IMR-90 (cell line): ENCODE measurements at places on chromosomes 2 and 18. TPM values are rescaled to one million over a fixed set of nuclear protein-coding genes. Genes with fewer than 3 reads are reported as not detected.

- H3K27ac ChIP-seq, result no peak overlapping the region
- no peaks in the 10 kb centered on the region for H3K4me1 ChIP-seq
- no peaks in the 10 kb centered on the region for H3K27me3 ChIP-seq
- DNase-seq, result no peak
Observed at GRCh38 chr2:33782395-33783230, 183.5 kb upstream of the FAM98A start.

- H3K36me3 ChIP-seq, result no peaks in the 10 kb centered on the region
- peaks cover 10% of the 10 kb centered on the region for H3K4me1 ChIP-seq
- H3K27ac ChIP-seq, result no peak overlapping the region
- no peak overlapping the region for H3K4me3 ChIP-seq
- no peaks in the 10 kb centered on the region for H3K27me3 ChIP-seq
Observed at GRCh38 chr2:39099870-39100728, 20.8 kb downstream of the SOS1 start.

DNA sequence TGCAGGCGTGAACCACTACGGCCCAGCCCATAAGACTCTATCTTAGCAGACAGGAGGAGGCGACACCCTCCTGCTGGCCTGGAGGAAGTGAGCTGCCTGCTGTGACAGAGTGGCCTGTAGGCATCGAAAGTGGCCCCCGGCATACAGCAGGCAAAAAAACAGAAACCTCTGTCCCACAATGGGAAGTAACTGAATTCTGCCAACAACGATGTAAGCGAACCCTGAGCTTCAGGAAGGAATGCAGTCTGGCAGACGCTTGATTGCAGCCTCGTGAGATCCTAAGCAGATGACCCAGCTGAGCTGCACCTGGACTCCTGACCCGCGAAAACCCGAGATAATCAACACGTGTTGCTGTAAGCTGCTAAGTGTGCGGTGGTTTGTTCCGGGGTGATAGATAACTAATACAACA is 13.6 kb downstream of the MRO start:
- no peak for DNase-seq
- H3K27ac ChIP-seq, result no peak overlapping the region
- H3K4me3 ChIP-seq, result no peak overlapping the region

- DNase-seq, result no peak
- H3K27me3 ChIP-seq, result no peaks in the 10 kb centered on the region
Observed at GRCh38 chr2:10610213-10610910, 79.4 kb downstream of the NOL10 start.

DNA sequence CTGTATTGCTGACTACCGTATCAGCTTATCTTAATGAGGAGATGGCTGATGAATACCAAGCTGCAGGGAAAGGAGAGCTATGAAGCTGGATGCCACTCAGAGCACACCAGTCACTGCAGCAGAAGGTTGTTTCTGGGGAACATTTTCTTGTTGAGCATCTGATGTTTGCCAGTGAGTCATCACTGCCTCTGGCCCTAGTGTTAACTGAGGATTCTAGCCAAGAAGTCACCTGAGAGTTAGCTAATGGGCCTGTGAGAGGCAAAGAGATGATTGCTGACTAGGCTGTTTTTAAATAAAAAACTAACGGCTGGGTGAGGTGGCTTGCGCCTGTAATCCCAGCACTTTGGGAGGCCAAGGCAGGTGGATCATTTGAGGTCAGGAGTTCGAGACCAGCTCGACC is 37.9 kb downstream of the CCDC150 start:
- peak; percentile 77 for DNase-seq
- no peaks in the 10 kb centered on the region for H3K27me3 ChIP-seq

DNA sequence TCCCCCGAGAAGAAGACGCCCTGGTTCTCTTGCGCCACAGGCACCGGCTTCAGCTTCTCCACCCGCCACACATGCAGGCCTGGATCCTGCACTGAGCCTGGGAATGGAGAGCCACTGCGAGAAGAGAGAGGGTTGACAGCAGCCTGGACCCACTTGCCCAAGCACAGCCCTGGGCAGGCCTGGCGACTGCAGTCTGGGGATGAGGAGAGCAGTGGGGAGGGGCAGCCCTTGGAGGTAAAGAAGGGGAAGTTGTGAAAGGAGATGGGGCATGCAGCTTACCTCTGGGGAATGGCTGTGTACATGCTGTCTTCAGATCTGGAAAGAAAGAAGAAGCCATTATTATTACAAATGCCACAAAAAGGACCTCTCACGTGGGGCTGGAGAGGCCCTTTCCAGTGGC is 8.3 kb downstream of the CAPG start:
- H3K36me3 ChIP-seq, result peaks cover 14% of the 10 kb centered on the region
- H3K27me3 ChIP-seq, result no peaks in the 10 kb centered on the region
- no peak for DNase-seq
- H3K27ac ChIP-seq, result no peak overlapping the region
- no peak overlapping the region for H3K4me3 ChIP-seq

DNA sequence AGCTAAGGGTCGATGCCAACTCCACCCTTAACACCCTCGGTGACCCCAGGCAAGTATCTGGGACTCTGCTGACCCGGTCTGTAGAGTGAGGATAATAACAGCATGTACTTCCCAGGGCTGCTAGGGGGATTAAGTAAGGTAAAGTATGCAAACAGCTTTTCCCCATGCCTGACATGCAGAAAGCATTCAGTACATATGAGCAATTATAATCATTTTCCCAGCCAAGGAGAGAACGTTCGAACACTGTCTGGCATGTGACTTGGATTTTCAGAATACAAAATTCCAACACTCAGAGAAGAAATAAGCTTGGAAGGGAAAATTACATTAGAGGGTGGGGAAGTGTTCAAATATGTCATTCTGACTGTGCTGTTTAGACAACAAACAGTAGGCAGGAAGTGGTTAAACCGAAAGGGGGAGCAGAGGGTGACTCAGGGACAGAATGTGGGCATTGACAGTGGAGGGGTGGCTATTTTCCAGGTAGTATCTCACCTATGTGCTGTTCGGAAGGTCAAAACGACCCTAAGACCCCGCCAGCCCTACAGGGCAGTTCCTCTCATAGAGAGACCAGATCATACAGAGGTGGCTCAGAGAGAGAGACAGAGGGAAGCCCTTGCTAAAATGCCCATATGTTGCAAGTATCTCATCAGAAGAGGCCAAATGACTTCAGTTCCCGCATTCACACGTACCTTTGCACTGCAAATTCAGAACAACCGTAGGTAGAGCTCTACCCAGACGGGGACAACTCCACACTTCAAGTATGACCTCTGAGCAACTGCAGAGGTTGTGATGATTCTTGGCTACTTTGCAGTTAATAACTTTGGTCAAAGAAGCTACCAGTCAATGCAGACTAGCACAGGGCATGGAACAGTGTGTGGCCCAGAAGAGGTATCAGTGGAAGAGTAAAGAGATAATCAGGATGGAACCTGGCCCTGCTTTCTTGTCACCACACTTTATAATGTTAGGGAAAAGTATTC is 14.8 kb downstream of the ASPRV1 start:
- DNase-seq, result peak; percentile 74
- peaks cover 7% of the 10 kb centered on the region for H3K36me3 ChIP-seq
- no peak overlapping the region for H3K4me3 ChIP-seq
- no peaks in the 10 kb centered on the region for H3K27me3 ChIP-seq

The PRKCE gene
- 13.3 and 32.4 TPM in 2 replicates for total RNA-seq

The SETBP1 gene
- 0.28 and 0.36 TPM in 2 replicates for total RNA-seq

- peaks cover 45% of the 10 kb centered on the region for H3K36me3 ChIP-seq
- H3K4me3 ChIP-seq, result no peak overlapping the region
- peaks cover 23% of the 10 kb centered on the region for H3K4me1 ChIP-seq
- no peaks in the 10 kb centered on the region for H3K27me3 ChIP-seq
Observed at GRCh38 chr18:8816816-8817215, 111.5 kb downstream of the MTCL1 start.

- peaks cover 2% of the 10 kb centered on the region; the same call in 1 of the 2 replicates for H3K27me3 ChIP-seq
- H3K4me1 ChIP-seq, result no peaks in the 10 kb centered on the region
- DNase-seq, result no peak
- H3K4me3 ChIP-seq, result no peak overlapping the region
Observed at GRCh38 chr2:222538535-222538934, 114.2 kb downstream of the SGPP2 start.

The ZNF892 gene
- 2.2 and 2.7 TPM in 2 replicates for total RNA-seq

- H3K4me3 ChIP-seq, result no peak overlapping the region
- DNase-seq, result peak; percentile 4
- no peaks in the 10 kb centered on the region for H3K4me1 ChIP-seq
- no peak overlapping the region for H3K27ac ChIP-seq
- H3K27me3 ChIP-seq, result peaks cover 51% of the 10 kb centered on the region
Observed at GRCh38 chr2:218125095-218125494, 733 bp upstream of the CXCR2 start.

The PIEZO2 gene
- 3.3 and 4.1 TPM in 2 replicates for total RNA-seq

GRCh38 chr18:56890632-56891031 is 239.5 kb downstream of the WDR7 start:
- H3K4me1 ChIP-seq, result peaks cover 8% of the 10 kb centered on the region
- H3K36me3 ChIP-seq, result no peaks in the 10 kb centered on the region

The C1D gene
- 2.7 and 13.6 TPM in 2 replicates for total RNA-seq

DNA sequence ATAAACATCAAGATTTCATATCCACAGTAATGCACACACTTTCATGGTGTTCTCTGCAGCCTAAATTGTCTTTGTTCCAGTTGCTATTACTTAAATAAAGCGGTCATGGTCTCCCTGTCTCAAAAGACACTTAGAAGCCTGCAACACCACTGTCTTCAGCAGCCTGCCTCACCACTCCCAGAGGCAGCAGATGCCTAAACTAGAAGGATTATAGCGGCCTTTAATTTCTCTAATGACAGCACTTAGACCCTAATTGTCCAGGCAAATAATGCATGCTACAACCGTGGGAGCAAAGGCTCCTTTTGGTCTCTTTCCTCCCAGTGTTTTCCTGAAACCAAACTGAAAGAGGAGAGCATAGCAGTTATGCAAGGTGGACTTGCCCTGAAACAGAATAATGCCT is 248.8 kb upstream of the SLC39A10 start:
- no peak overlapping the region for H3K4me3 ChIP-seq
- peaks cover 6% of the 10 kb centered on the region for H3K4me1 ChIP-seq
- H3K27ac ChIP-seq, result no peak overlapping the region
- no peaks in the 10 kb centered on the region for H3K36me3 ChIP-seq
- DNase-seq, result no peak
- no peaks in the 10 kb centered on the region for H3K27me3 ChIP-seq

The STK11IP gene
- 6.7 and 19.7 TPM in 2 replicates for total RNA-seq

DNA sequence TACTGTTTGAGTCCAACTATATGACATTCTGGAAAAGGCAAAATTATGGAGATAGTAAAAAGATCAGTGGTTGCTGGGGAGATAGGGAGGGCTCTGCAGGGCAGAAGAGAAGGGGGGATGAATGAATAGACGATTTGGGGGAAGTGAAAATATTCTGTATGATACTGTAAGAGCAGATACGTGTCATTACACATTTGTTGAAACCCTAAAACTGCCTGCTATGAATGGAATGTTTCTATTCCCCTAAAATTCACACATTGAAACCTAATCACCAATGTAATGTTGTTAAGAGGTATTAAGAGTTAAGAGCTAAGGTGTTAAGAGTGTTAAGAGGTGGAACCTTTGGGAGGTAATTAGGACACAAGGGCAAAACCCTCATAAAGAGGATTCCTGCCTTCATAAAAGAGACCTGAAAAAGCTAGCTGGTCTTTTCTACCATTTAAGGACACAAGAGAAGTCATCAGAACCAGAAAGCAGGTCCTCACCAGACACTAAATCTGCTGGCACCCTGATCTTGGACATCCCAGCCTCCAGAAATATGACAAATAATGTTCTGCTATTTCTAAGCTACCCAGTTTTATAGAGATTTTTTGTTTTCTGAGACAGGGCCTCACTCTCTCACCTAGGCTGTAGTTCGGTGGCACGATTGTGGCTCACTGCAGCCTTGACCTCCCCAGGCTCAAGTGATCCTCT is 76.2 kb downstream of the ATAD2B start:
- H3K27me3 ChIP-seq, result no peaks in the 10 kb centered on the region
- no peak overlapping the region for H3K4me3 ChIP-seq
- H3K27ac ChIP-seq, result no peak overlapping the region
- peaks cover 6% of the 10 kb centered on the region; the same call in 1 of the 2 replicates for H3K36me3 ChIP-seq
- H3K4me1 ChIP-seq, result no peaks in the 10 kb centered on the region
- DNase-seq, result no peak

DNA sequence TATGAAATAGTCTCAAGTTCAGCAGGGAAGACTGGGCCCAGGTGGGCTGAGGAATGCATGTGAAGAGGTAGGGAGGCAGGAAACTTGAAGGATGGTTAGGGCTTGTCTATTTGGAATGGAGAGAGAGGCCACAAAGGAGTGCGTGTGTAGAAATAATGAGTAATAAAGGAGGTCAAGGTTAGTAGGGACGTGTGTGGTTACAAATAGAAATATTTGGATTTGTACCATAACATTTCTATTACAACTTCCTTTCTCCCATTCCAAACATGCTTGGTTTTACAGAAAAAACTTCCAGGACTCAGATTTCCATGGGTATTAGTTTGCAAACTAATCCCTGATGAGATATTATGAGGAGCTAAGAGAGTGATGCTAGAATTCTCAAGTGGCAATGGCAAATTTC is 280.6 kb downstream of the NCKAP5 start:
- H3K27ac ChIP-seq, result peak overlapping the region; percentile 73
- no peaks in the 10 kb centered on the region for H3K27me3 ChIP-seq
- no peaks in the 10 kb centered on the region for H3K36me3 ChIP-seq
- peaks cover 22% of the 10 kb centered on the region for H3K4me1 ChIP-seq
- no peak overlapping the region for H3K4me3 ChIP-seq
- peak; percentile 96 for DNase-seq

DNA sequence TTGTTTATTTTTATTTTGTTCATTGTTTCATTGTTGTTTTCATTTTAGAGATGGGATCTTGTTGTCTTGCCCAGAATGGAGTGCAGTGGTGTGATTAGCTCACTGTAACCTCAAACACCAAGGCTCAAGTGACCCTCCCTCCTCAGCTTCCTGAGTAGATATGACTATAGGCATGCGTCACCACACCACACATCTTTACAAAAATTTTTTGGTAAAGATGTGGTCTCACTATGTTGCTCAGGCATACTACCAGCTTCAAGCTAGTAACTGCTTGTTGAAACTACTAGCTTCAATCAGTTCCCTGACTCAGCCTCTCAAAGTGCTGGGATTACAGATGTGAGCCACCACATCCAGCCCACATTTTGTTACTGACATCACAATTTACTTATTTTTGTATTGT is 14.8 kb downstream of the FAM237A start:
- no peak overlapping the region for H3K27ac ChIP-seq
- no peaks in the 10 kb centered on the region for H3K36me3 ChIP-seq
- no peaks in the 10 kb centered on the region for H3K27me3 ChIP-seq
- no peak for DNase-seq
- H3K4me3 ChIP-seq, result no peak overlapping the region
- H3K4me1 ChIP-seq, result no peaks in the 10 kb centered on the region

DNA sequence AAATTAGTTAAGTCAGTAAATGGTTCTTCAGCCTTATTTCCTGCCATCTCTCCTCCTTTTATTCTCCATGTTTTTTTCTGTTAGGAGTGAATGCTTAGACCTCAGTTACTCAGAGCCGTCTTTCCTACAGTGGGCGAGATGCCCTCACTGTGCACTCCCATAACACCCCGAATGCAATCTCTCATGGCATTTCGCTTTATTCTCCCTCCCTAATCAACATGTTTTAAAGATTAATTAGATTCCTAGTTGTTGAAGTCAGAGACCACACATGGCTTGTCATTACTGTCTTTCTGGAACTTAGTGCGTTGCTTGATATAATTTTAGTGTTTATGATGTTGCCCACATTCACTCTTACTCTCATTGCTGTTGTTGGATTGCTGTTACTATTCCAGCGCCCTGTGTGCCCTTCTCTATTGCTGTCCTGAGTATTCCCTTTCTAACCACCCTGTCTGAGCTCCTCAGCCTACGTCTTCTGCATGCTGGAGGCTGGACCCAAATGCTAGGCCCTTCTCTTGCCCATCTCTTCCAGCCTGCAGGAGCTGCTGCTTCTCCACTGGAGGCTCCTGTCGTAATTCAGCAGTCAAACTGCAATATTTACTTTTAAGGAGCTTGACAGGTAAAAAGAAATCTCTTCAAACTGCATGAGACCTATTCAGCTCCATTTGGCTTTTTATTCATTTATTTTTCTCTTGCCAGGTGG is 99.3 kb downstream of the MAP2 start:
- H3K4me3 ChIP-seq, result no peak overlapping the region
- DNase-seq, result no peak
- H3K36me3 ChIP-seq, result no peaks in the 10 kb centered on the region
- H3K27ac ChIP-seq, result no peak overlapping the region
